ENCODE measurements at places on chromosomes 5 and 9.

DNA sequence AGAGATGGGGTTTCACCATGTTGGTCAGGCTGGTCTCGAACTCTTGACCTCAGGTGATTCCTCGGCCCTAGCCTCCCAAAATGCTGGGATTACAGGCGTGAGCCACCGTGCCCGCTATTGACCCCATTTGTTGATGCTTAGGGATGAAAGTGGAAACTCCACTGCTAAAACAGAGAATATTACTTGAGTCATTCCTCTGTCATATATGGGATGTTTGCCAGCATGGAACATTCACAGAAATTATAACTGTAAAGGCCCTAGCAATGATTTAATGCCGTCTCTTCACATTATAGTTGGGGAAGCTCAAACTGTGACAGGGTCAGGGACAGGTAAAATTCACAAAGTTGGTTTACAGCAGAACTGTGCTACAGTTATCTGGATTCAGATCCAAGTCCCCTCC lies 94.5 kb downstream of the TMC1 start:
- no peak for ATAC-seq

GRCh38 chr5:116730185-116730584 lies 155.6 kb upstream of the SEMA6A start:
- ATAC-seq, result no peak

DNA sequence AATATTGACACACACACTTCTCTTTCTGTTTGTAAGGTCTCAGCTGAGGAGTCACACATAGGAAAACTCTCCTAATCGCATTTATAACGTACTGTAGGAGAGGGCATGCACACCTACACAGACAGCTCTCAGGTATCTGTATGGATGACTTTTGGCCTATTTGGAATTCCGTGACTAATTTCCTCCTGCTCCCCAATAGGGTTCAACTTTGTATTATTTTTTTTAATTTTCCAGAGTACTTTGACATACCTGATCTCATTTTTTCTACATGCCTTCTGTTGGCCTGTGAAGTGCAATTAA lies 195.9 kb downstream of the ARHGAP26 start:
- ATAC-seq, result no peak

GRCh38 chr9:34123682-34124081 lies 2.8 kb downstream of the DCAF12 start:
- ATAC-seq, result no peak

GRCh38 chr5:168693297-168693696 lies 114.1 kb upstream of the PANK3 start:
- ATAC-seq, result no peak

DNA sequence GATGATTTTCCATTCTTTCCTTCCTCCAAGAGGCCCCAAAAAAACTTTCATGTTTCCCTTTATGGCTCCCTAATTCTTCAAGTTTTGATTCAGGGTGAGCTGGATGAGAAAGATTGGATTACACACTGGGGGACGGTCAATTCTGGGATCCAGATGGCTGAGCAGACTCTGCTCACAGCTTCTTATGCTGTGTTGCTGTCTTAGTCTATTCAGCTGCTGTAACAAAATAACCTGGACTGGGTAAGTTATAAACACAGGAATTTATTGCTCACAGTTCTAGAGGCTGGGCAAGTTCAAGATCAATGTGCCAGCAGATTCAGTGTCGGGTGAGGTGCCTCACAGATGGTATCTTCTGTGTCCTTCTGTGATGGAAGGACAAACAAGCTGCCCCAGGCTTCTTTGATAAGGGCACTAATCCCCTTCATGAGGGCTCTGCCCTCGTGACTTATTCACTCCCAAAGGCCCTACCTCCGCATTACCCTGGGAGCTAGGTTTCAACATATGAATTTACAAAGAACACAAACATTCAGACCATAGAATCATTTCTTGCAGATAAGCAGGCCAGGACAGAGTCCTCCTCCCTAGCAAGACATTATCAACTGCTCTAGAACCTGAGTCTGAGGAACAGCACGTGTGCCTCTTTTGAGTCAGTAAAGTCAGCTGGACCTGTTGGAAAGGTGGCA lies 23.1 kb upstream of the SMAD5 start:
- ATAC-seq, result no peak

DNA sequence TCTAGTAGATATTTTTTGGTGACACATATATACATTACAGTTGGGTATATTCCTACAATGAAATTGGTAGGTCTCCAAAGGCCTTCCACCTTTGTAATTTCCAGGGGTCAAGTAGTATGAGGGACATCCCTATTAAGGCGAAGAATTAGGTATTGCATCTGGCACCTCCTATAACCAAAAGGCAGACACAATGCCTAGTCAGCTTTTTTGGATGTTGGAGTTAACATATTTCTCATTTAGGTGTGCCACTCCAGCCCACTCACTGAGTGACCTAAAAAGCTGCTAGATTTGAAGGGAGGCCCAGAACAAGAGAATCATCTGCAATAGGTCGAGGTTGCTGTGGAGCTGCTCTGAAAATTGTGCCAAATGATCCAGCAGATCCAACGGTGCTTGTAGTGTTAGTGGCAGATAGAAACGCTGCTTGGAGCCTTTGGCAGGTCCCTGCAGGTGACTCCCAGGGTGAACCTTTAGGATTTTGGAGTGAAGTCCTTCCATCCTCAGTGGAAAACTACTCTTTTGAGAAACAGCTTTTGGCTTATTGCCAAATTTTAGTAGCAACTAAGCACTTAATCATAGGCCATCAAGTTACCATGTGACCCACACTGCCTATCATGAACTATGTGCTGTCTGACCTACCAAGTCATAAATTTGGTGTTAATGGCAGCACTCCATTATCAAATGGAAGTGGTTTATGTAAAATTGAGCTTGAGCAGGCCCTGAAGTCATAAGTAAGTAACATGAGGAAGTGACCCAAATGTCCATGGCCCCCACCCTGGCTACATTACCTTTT lies 15.7 kb upstream of the FNIP1 start:
- peak; percentile 73 for ATAC-seq

DNA sequence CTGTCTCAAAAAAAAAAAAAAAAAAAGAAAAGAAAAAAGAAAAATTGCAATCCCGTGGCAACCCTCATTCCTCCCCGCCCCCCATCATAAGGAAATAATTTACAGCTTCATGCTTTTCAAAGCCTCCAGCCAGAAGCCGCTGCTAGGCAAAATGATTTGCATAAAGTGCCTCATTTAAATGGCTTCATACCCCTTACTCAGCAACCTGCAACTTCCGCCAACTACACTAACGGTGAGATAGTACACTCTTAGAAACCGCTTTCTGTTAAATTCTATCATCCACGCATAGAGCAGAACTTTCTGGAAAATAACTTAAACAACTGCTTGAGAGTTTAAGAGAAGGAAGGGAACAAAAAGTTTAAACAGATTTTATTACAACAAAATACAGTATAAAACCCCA lies 17.8 kb downstream of the SERINC5 start:
- ATAC-seq, result peak; percentile 31

DNA sequence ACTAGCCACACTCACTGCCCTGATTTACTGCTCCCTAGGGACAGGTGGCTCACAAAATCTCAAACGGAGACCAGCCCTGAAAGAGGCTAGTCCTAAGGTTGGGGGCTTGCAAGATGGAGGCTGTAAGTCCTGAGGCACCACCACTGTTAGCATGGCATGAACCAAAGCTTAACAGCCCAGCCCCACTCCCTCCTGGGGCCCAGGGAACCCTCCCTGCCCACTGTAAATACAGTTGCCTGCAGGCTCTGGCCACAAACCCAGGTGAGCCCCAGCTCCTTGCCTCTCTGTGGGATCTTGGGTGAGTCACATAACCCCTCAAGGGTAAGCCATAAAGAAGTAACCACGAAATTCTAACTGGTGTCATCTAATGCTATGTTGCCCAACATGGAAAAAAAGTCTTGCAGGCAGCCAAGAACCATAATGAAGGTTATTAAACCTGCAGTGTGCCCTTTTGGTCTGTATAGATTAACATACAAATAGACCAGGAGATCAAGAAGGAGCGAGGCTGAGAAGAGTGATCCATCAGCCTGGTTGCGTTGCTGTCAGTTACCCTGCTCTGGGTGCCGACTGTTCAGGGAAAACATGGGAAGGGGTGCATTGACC lies 1.7 kb upstream of the POMT1 start:
- ATAC-seq, result no peak

DNA sequence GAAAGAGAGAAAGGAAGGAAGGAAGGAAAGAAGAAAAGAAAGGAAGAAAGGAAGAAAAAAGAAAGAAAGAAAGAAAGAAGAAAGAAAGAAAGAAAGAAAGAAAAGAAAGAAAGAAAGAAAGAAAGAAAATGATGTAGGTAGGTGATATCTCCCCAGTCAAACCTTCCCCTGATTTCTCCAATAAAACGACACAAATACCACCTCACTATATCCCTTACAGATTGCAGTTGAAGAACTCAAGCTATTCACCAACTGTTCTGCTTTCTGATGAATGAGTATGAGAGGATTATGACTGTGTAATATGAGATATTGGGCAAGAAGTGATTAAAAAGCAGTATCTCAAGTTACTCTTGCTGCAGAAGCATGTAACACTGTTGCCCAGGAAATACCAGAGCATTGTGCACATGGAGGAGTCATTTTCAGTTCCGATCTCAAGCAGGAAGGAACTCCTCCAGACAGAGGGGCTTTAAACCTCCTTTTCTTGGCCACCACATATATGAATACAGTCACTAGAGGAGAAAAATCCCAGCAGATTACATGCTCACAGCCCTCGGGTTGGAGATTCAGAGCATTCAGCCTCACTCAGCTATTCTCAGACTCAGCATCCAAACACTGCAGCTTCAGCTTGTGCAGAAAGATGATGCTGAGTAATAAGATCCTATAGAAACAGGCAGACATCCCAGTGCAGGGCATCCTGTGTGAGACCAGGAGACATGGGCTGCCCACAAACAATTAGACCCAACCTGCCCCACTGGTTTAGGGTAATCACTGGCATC lies 61.4 kb downstream of the UGCG start:
- ATAC-seq, result no peak

- no peak for ATAC-seq
Measured at GRCh38 chr9:112028242-112029221, 131.9 kb downstream of the UGCG start.

DNA sequence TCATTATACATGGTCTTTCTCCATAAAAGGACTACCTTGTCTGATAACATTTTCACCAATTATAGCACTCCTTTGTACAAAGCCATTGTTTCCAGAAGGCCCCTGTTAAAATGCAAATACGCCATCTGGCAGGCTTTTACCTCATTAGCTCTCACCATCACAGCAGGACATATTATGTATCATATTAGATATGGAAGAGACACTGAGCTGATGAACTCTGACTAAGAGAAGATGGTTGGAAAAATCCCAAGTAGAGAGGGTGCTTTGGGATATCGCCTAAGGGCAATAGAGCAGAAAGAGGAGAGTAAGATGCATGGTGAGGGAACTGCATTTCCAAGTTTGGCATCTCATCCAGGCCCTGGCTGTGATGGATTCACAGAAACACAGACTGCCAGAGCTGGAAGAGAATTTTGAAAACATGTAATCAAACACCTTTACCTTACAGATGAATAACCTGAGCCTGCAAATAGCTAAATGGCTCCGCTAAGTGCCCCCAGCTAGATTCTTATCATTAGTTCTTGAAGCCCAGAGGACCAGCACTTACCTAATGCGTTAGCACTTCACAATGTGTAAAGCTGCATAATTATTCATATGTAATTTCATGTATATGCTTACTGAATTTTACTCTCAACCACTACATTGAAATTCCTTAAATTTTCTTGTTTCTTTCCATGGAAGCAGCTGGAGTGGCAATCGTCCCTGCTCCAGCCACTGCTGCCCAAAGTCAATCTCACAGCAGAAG lies 393.6 kb upstream of the IZUMO3 start:
- no peak for ATAC-seq

DNA sequence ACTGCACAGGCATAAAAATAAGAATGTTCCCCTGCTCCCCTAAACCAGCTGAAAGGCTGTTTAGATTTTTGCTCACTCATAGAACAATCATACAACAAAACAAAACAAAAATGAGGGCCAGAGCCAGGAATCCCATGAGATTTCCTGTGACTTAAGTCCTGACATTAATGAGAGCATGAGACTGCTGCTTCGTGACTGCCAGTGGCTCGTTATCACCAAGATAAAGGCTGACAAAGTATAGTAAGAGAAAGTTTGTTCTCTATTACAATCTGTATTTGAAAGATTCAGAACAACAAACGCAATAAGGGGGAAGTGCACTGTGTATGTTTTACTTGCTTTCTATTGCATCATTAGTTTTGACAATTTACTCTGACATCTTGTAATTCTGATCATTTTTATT lies 837.1 kb upstream of the C9orf72 start:
- no peak for ATAC-seq

DNA sequence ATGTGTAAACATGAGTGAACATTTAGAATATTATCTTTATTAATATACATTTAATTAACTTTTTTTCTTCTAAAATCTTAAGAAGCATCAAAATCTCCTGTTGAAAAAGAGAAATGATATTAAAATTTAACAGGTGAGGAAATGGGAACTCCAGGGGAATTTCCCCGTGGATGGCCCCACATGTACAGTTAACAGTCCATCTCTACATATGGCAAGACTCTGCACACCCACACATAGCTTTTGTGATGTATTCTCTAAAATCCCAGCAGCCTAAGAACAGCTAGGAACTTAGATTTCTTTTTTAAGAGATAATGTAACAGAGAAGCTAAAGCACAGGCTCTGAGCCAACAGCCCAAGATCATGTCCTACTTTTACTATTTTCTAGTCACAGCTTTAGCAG lies 556.3 kb upstream of the RGMB start:
- no peak for ATAC-seq

- ATAC-seq, result peak; percentile 92
Measured at GRCh38 chr9:121725008-121725775, 73.8 kb downstream of the DAB2IP start.

GRCh38 chr9:14320271-14321181 lies 6.6 kb upstream of the NFIB start:
- no peak for ATAC-seq

DNA sequence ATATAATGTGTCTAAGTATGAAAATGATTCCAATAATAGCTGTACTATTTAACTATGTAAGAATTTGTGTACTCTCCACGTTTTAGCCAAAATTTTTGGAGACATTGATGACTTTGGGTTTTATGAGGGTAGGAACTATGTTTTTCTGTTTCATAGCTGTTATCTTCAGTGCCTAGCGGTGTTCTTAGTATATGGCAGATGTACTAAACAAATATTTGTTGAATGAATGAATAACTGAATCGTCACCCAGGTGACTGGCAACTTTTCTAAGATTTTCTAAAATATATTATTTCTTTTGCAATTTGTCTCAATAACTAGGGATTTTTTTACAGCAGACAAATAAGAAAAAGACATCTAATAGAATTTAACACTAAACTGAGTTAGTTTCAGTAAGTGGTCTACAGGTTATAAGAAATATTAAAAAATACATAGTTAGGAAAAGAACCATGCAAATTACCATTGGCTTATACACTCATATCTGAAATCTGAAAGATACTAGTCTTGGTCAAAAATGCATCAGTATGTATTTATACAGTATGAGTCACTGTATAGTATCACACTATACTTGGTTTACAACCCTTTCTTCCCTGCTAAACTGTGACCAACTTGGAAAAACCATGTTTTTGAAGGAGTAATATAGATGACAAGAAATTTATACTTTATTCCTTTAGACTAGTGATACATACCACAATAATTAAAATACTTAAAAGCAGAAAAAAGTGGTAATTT lies 10.5 kb upstream of the ERCC6L2 start:
- no peak for ATAC-seq

- ATAC-seq, result no peak
Measured at GRCh38 chr5:77853353-77853907, 77.3 kb upstream of the TBCA start.

GRCh38 chr5:137708796-137709559 lies 26.9 kb downstream of the KLHL3 start:
- ATAC-seq, result no peak
